ENCODE measurements at places on chromosomes 5 and 9. TPM values are rescaled to one million over a fixed set of nuclear protein-coding genes. Genes with fewer than 3 reads are reported as not detected.

DNA sequence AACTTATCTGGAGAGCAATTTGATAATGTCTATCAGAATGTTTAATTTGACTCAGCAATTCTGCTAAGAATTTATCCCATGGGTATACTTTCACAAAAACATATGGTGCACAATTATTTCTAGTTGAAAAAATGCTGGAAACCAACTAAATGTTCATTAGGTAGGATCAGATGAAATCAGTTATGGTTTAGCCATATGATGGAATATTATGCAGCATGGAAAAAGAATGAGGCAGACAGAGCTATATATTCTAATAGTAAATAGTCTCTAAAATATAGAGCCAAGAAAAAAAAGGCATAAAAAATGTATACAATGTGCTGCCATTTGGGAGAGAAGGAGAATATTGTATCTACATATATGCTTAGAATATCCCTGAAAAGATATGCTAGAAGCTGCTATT, 3.6 kb upstream of the SPATA6L start:
- DNase-seq: no peak

The ARSI gene
- total RNA-seq: 0.65 TPM

DNA sequence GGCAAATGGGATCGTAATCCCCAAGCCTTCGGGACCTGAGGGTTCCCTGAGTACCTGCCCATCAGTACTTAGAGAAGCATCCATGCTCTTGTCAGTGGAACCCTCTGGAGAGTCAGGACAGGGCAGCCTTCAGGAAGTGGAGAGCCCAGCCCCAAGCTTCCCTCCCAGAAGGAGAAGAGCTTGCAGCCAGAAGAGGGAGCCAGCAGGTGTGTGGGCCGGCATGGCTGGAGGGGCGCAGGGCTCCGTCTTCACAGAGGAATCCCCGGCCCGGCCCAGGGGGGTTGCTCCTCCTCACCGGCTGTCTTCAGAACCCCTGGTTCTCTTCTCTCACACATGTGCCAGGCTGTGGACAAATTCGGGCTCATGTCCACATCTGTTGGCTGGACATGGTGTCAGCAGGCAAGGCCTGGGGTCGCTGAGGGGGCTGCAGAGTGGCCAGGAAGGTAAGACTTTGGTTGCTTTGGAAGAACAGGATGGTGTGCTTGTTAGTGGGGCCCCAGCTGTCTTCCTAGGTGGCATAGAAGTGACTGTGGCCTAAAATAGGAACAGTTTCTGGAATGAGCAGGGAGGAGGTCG, 58.9 kb upstream of the RXRA start:
- no peak for DNase-seq

DNA sequence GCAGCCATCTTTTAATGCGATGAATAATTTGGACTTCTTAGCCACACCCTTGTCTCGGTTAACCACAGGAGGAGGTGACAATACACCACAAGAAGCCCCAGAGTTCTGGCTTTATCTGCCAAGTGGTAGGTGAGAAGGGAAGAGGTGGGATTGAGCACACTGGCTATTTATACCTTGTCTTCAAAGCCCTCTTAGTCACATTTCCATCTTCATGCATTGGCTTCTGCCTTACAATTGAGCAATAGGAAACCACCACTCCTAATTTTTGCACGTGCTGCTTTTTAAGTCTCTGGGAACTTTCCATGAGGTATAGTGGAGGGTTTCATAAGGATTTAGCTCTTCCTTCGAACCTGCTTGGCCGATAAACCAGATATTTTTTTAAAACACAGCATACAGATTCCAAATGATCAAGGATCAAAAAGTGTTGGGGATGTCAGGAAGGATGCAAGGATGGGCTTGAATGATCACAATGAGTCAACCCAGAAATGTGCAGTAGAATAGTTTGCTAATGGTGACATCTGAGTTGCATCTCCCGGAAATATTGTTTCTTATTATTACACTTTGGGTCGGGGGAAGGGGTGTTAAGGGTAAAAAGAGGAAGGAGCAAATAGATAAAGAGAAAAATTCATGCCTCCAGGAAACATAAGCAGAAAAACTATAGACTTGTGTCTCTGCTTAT, 25.5 kb downstream of the PLAC8L1 start:
- DNase-seq: no peak

DNA sequence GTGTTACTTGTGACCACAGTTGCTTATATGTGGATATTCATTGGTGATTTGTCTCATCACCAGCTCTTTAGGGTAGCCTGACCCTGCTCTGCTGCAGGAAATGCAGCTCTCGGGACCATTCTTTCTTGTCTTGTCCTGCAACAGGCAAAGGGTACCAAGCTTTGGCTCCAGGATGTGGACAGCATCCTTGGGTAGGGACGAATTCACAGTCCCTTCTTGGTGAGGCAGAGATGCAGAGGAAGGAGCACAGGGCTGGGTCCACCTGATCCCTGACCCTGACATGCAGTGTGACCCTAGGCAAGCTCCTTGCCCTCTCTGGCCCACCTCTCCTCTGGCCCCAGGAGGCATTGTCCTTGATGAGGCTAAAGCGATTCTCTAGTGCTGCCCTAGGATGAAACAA, 37.0 kb upstream of the SYNPO start:
- no peak for DNase-seq
